ENCODE measurements at places on chromosomes 13 and 19.

GRCh38 chr19:6066661-6067646, 43.3 kb downstream of the RFX2 start:
- no peak for DNase-seq

GRCh38 chr19:28020619-28021258, 1192.2 kb downstream of the UQCRFS1 start:
- no peak for DNase-seq

DNA sequence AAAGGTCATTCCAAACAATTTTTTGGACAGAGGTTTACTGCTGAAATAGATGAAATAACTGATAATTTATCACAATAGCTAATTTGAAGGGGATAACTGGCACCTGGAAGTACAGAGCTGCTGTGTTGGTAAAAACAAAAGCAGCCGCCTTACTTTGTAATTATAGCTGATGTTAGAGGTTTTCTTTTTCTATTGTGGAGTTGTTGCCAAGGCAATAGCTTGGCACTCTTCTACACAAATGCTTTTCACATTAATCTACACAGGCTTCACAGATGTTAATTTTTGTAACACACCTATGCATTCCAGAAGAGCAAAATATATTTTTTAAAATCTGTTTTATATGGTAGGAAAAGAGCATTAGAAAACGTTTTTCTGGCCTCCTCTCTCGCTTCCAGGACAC, 56.9 kb downstream of the LACC1 start:
- no peak for DNase-seq

DNA sequence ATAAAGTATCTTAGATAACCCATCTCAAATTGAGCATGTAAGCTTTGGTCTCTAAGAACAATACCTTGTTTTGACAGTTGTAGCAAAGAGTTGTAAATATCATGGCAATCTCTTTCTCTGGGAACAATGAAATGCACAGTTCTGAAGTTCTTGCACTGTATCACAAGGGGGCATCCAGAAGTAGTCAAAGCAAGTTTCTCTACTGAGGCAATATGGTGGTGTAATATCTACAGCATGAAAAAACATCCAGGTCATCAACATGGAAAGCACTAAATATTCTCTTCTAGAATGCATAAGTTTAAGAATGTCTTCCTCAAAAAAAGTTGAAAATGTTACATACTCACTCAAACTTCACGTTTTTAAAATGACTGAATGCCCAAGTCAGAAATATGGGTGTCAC, 19.6 kb downstream of the MTMR6 start:
- DNase-seq: no peak

- no peak for DNase-seq
These were observed 16.1 kb downstream of the TNFRSF19 start for GRCh38 chr13:23586336-23586735.

- no peak for DNase-seq
These were observed 22.0 kb upstream of the FREM2 start for GRCh38 chr13:38664906-38665305.

- no peak for DNase-seq
These were observed 17.0 kb downstream of the RBM26 start for GRCh38 chr13:79389026-79389425.

- peak; percentile 42 for DNase-seq
These were observed 332.2 kb downstream of the MYO16 start for GRCh38 chr13:108961542-108962125.

GRCh38 chr13:29545988-29546387, 49.5 kb downstream of the SLC7A1 start:
- no peak for DNase-seq

DNA sequence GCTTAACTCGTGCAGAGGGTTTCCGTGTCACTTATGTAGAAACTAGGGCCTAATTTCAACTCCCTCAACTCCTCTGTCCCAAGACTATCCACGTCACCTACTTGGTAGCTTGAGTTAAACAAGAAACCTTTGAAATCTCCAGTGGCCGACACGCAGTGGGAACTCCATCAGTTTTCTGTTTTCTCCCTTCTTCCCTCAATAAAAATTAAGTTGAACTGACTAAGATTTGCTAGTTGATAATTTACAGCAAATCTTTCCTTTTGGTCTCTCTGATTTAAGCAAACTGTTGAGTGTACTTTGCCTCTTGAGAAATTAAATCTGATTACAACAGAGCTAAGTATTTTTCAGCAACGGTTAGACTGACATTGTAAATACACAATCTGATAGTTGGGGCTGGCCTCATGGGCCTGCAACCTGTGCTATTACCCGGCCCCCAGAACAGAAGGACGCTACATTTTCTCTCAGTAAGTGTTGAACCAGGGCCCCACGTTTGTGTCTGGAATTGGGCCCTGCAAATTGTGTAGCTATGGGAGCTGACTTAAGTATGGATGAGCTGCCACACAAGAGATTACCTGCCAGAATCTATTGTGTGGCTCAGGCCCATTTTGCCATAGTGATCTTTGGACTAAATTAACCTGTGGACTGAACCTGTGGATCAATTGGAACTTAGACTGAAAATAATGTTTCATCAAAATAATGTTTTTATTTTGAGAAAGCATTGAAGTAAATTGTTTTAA, 708 bp upstream of the ESD start:
- no peak for DNase-seq

GRCh38 chr19:42488783-42489521, 39.3 kb downstream of the CEACAM1 start:
- no peak for DNase-seq

- no peak for DNase-seq
These were observed 55.8 kb upstream of the SPATA13 start for GRCh38 chr13:24104723-24105122.

DNA sequence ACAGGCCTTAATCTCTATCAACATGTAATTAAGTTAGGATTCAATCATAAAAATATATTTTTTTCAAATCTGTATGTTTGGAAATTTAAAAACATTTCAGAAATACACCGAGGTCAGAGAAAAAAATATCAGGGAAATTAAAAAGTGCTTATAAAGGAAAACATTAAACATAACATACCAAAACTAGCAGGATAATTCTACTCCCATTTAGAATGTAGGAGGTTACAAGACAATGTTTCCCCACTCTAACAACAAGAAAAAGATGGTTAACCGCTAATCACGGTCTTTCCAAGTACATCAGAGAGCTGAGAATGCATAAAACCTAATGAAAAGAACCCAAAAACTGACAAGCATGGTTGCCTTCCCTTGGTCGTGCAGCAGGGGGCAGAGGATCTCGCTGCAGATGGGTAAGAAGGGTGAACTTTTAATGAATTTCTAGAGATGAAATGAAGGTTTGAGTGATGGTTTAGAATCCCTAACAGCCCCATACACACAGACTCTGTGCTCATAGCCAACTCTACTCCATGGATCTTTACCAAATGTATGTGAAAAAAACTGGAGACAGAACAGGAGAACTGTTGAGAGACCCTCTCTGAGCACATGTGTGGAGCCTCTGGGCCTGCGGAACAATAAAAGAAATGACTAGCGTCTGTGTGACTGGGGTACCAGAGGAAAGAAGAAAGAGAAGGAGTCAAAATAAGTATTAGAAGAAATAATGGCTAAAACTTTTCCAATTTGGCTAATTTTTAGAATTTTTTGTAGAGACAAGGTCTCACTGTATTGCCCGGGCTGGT, 51.3 kb upstream of the LSM14A start:
- peak; percentile 45 for DNase-seq

- DNase-seq: no peak
These were observed 56.5 kb downstream of the KL start for GRCh38 chr13:33072759-33073158.
